ENCODE measurements at places on chromosomes 4 and X.

- no peak for DNase-seq
Observed at GRCh38 chr4:8540072-8540471, 40.1 kb upstream of the GPR78 start.

GRCh38 chr4:182578402-182578801, 335.2 kb downstream of the TENM3 start:
- peak; percentile 79 for DNase-seq

DNA sequence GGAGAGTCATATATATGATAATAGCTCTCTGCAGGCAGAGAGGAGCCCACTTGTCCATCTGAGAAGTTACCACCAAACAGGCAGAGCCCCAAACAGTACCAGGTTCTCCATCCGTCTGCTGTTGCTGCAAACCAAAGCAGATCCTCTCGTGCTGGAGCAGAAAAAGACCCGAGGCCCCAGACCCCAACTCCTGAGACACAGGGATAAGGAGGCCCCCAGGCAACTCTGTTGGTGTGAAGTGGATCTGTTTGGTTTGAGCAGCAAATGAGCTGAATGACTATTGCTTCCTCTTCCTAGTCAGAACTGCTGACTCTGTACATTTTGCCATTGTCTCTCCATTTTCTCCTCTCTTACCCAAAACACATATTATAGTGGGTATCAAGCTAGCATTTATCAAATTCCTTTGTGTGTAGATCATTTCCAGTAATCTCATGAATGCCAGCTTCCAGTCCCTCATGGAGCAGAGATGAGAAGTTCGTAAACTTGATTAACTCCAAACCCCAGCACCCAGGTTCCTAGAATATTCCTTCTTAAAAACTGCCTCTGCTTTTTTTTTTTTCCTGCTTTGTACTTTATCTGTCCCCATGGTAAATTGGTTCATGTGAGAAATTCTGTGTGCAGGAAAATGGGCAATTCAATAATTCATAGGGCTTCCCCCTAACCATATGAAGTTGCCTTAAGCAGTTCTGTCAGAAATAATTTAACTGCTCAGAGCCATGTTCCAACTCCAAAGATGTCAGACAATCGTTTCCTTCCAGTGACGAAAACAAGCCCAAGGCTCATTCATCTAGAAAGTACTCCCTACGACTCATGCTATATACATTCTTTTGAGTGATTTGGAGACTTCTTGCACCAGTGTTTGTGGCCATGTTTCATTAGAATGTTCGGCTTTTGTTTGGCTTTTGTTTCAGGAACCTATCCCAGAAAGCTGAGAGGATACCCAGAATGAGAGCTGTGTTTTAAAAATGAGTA, 98.6 kb upstream of the ATXN3L start:
- no peak for DNase-seq

DNA sequence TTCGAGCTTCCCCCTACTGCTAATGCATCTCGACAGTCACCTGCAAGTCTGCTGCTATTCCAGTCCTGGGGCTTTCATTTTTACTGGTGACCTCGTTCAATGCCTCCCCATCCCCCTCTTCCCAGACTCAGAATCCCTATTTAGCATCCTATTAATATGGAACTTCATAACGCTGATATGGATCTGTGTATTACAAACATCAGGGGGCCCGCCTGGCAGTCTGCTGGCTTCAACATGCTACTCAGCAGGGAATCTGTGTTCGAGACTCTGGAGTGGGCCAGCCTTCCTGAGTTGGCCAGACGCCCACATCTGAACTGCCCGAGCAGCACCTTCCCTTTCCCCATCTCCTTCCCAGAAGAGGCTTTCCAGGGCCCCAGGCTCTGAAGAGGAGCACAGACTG, 173.9 kb upstream of the PPARGC1A start:
- DNase-seq, result no peak

GRCh38 chrX:119502727-119503483, 34.7 kb downstream of the SLC25A5 start:
- DNase-seq, result peak; percentile 33

- peak; percentile 16 for DNase-seq
Observed at GRCh38 chrX:136827026-136827425, 46.3 kb upstream of the ARHGEF6 start.

GRCh38 chr4:145736241-145736831, 56.4 kb downstream of the C4orf51 start:
- DNase-seq, result no peak

- DNase-seq, result no peak
Observed at GRCh38 chrX:35743331-35743730, 54.8 kb upstream of the MAGEB16 start.

DNA sequence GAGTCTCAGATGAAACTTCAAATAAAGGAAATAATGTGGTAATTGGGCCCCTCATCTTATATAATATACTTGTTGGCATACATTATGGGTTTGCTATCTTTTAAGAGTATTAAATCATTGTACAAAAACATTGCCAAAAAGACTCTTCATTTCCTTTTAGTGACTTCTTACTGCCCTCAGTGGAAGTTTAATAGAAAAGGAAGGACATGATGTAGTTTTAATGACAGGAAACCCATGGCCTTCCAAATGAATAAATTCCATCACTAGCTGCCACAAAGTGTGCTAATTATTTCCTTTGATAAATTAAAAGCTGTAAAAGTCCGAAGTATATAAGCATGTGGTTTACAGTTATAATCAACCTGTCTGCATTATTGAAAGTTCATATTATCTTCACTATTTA, 350.9 kb upstream of the HAND2 start:
- DNase-seq, result no peak

- no peak for DNase-seq
Observed at GRCh38 chrX:7088968-7089615, 58.4 kb upstream of the STS start.

GRCh38 chr4:143432258-143432591, 81.3 kb upstream of the SMARCA5 start:
- DNase-seq, result no peak

GRCh38 chrX:153886915-153887314, 942 bp upstream of the L1CAM start:
- no peak for DNase-seq

DNA sequence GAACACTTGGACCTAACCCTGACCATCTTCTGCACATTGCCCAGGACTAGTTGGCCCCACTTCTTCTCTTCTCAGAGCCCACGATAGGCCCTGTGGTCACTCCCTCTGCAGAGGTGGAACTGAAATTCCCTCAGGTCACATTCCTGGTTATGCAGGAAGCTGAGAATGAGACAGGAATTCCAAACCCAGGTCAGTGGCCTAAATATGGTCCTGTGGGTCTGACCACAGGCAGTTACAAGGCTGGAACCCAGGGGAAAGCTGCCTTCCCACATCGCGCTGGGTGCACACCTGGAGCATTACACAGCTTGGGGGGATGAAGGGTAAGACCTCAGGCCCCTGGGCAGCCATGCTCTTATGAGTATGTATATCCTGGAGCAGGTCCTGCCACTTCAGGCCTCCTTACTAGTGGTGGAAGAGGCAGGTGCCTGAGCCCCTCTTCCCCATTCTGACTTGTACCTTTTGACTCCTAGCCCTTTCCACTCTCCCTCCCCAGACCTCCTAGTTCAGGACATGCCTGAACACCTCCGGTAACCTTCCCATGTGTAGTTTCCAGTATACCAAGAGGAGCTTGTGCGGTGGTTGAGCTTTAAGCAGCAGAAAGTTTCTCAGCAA, 173.5 kb downstream of the ASMT start:
- no peak for DNase-seq

GRCh38 chr4:188536826-188537225, 397.6 kb downstream of the TRIML1 start:
- no peak for DNase-seq

GRCh38 chrX:150049647-150050046, 111.4 kb upstream of the EOLA2 start:
- peak; percentile 46 for DNase-seq

DNA sequence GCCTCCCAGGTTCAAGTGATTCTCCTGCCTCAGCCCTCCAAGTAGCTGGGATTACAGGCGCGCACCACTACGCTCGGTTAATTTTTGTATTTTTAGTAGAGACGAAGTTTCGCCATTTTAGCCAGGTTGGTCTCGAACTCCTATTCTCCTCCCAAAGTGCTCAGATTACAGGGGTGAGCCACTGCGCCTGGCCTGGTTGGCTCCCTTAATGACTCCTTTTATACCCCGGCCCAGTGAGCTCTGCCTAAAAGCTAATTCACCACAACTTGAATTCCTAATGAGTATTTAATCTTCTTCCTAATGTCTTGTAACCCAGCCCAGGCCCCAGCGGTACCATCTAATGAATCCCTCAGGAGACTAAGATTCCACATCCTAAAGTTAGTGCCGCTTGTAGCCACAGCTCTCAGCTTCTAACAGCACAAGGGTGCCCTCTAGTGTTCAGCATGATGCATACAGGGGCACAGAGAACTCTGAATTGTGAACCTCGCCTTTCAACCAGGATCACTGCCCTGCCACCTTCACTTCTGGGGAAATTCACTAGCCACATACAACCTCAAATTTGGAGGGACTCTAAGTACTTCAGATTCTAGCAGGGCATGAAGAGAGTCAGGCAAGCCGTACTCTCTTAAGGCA, 89.5 kb downstream of the OR13H1 start:
- peak; percentile 55 for DNase-seq

Measured in iris pigment epithelial cell (primary cell).